ENCODE measurements at places on chromosomes 3 and 15. TPM values are rescaled to one million over a fixed set of nuclear protein-coding genes. Genes with fewer than 3 reads are reported as not detected.
A peak's percentile ranks its signal among the peaks of the same experiment; 100 is the strongest.

CCR3 gene
- not detected for total RNA-seq

NMNAT3 gene
- 8.3 TPM for total RNA-seq

GRCh38 chr15:48622237-48622636 lies 23.3 kb downstream of the FBN1 start:
- no peak for DNase-seq

DNA sequence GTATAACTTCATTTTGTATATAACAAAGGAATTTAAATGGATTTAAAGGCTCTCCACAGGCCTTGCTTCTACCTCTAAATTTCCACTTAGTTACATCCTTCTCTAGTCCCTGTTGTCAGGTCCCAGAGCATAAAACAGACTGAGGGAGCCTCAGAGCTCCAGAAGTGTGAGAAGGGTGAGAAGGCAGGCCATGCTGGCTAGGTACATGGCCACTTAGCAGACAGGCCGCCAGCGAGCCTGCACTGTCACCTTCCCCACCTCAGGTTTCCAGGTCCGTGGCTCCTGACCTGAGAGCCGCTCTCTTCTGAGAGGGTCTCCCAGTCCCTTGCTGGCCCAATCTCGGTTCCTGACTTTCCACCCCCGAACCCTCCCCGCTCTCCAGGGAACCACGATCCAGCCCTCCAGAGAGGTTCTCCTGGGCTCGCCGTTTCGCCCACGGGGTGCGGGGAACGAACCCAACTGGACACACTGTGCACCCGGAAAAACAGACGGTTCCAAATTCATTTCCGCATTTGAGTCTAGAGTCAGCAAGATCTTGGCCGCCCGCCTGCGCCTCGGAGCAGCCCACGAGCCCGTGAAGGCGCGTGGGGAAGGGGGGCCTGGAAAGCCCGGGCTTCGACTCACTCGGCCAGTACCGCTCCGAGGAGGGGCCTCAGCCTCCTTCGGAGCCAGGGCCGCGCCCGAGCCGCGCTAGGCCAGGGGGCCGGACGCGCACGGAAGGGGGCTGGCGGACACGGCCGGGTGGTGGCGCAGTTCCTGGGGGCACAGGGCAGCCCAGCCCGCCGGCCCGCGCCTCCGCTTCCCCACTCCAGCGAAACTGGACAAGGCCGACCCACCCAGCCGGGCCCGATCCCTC lies 16.7 kb upstream of the SOX2 start:
- peak; percentile 71 for DNase-seq

DNA sequence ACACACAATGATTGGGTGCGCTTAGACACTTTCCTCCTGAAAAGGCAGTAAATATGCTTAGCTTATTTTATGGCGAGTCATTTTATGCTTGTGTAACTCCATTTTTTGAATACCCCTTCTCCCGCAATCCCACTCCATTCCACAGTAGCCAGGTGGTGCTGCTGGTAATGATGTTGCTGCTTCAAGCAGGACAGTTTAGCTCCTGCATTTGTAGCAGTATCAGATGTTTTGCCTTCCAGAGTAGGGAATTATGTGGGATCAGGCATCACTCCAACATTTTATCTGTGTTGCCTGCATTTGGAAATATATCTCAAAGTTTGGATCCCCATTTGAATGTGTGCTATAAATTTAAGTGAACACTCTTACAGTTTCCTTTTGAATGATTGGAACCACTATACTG lies 302.1 kb upstream of the SGO1 start:
- DNase-seq: no peak

- DNase-seq: no peak
These were observed 72.1 kb downstream of the RSL24D1 start for GRCh38 chr15:55124616-55125015.

- DNase-seq: no peak
These were observed 61.2 kb downstream of the PAK2 start for GRCh38 chr3:196800742-196801434.

DNA sequence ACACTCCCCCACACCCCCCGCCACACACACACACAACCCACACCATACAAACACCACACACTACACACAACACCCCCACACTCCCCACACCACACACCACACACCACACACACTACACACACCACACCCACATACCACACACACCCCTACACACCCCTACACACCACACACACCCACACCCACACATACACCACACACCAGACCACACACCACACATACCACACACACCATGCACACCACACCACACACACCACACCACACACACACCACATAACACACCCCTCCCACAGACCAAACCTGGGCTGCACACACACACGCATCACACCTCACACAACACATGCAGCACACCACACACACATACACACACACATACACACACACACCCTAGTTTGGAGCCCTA lies 1.8 kb upstream of the RASGRF1 start:
- DNase-seq: no peak

GRCh38 chr15:29437888-29438702 lies 168.5 kb upstream of the NSMCE3 start:
- DNase-seq: no peak

DNA sequence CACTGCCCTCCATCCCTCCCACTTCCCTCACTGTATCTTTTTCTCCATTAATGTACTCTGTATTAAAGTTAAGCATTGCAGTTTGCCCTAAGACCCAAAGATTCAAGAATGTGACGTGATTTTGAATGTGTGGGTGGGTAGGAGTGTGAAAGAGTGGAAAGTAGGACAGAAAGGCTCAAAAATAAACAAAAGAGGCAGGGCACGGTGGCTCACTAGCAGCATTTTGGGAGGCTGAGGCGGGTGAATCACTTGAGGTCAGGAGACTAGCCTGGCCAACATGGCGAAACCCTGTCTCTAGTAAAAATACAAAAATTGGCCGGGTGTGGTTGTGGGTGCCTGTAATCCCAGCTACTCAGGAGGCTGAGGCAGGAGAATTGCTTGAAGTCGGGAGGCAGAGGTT lies 18.4 kb downstream of the TFRC start:
- DNase-seq: no peak

- peak; percentile 2 for DNase-seq
These were observed 27.3 kb downstream of the ALDH1L1 start for GRCh38 chr3:126152901-126153694.

Measured in hepatocyte (in vitro differentiated cells).